ENCODE measurements at places on chromosomes 4 and X. TPM values are rescaled to one million over a fixed set of nuclear protein-coding genes. Genes with fewer than 3 reads are reported as not detected.

The CXCL1 gene
- not detected for total RNA-seq

The SPANXN4 gene
- not detected for total RNA-seq

The AKAP4 gene
- total RNA-seq, result not detected

The KIT gene
- total RNA-seq, result 18.6 TPM

The KIAA1210 gene
- total RNA-seq, result not detected

The CLGN gene
- 0.90 TPM for total RNA-seq

GRCh38 chr4:76957004-76957738 is 7.6 kb downstream of the SEPTIN11 start:
- DNase-seq, result no peak

DNA sequence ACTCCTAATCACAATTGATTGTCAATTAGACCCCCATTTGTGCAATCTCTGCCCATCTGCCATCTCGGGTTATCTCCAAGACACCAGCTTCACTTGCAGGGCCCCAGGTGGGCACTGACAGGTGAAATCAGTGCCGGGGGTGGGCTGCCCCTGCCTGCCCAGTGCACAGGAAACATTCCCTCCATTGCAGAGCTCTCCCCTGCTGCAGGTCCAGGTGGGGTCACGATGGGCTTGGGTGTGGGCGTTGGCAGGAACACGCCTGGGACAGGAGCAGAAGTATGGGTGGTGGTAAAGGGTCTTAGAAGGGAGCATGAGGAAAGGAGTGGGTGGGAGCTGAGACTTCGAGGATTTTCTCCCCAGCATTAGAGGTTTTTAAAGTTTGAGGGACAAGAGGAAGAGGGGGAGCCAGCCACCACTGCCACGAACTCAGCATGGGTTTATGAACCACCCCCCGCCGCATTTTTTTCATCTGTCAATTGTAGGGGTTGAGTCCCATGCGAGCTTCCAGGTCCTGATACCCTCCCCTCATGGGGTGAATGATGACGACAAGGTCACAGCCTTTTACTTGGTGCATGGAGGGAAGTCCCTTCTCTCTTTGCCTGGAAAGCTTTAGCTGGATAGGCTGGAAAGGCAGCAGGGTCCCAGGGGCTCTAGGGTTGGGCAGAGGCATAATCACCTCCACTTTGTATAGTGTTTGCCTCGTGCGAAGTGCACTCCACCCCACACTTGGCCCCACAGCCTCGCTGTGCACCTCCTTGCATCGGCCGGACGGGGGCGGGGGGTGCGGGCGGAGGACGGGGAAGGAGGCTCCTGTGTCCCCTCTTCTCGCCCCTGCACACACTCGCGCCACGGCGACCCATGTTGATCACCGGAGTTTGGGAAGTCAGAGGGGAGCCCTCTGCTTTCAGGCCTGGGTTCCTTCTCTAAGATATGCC is 3.5 kb upstream of the NKX1-1 start:
- no peak for DNase-seq

GRCh38 chr4:139987502-139987850 is 166.5 kb downstream of the MAML3 start:
- DNase-seq, result no peak

DNA sequence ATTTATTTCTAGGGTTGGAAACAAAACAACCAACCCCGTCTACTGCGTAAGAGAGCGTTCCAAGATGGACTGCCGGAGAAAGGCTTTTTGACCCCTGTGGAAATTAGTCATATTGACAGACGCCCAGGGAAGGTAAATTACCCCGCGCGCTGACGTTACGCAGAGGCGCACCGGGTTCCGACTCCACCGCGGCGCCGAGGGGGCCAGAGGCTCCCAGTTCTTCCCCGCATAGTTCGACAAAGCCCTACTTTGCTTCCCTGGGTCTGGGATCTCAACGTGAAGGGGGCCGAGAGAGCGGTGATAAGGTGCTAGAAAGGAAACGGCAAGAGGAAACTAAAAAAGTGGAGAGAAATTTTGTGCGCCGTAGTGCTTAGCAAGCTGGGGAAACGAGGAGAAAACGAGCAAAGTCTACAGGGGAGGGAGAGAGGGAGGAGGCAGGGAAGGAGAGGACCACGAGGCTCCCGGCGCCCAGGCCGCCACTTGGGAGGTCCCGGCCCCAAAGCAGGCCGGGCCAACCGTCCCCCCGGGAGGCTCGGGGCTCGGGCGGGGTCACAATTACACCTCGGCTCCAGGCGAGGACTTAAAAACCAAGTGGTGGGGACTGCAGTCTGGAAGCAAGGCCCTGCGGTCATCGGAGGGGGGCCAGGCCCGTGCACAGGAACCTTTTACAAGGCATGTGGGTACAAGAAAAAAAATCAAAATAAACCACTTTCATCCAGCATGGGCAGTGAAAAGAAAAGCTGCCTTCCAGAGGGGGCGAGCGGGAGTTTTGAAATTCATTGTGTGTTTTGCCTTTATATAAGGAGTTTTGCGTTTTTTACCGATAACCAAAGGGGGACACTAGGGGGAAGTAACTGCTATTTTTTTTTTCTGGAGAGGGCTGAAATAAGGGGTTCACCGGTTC is 13.2 kb downstream of the HAND2 start:
- no peak for DNase-seq

GRCh38 chr4:8409264-8410065 is 31.1 kb downstream of the ACOX3 start:
- DNase-seq, result no peak

GRCh38 chr4:157722146-157722545 is 450.7 kb downstream of the GASK1B start:
- DNase-seq, result no peak

DNA sequence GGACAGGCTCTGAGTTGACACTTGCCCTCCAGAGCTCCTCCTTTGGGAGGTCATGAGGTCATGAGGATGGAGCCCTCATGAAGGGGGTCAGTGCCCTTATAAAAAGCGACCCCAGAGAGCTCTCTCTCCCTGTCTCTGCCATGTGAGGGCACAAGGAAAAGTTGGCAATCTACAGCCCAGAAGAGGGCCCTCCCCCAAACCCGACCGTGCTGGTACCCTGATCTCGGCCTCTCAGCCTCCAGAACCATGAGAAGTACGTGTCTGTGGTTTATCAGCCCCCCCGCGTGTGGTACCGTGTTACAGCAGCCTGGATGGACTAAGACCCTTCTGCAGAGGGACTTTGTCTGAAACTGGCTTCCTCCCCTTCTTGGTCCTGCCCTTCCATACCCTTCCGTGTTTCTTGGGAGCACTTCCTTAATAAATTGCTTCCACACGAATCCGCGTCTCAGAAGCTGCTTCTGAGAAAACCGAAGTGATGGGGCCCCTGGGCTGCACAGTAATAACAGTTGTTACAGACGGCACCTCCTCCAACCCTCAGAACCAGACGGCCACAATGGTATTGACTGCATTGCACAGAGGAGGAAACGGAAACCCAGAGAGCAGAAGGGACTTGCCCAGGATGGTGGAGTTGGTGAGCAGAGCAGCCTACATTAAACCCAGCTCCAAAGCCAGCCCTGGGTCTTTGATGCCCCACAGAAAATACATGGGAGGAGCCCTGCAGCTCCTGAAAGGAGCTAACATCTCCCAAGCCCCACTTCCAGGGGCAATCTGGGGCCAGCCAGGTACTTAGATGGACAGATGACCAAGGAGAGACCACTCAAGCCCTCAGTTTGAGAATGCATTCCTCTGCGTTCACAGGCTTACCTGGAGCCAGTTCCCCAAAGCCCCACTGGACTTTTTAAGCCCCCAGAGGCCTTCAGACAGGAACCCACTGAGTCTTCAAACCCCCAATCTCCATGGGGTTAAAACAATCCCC is 242.7 kb downstream of the BCOR start:
- no peak for DNase-seq

- no peak for DNase-seq
Measured at GRCh38 chr4:125956276-125956675, 641.5 kb downstream of the FAT4 start.

- no peak for DNase-seq
Measured at GRCh38 chrX:101749436-101749835, 89.8 kb upstream of the ARMCX2 start.

DNA sequence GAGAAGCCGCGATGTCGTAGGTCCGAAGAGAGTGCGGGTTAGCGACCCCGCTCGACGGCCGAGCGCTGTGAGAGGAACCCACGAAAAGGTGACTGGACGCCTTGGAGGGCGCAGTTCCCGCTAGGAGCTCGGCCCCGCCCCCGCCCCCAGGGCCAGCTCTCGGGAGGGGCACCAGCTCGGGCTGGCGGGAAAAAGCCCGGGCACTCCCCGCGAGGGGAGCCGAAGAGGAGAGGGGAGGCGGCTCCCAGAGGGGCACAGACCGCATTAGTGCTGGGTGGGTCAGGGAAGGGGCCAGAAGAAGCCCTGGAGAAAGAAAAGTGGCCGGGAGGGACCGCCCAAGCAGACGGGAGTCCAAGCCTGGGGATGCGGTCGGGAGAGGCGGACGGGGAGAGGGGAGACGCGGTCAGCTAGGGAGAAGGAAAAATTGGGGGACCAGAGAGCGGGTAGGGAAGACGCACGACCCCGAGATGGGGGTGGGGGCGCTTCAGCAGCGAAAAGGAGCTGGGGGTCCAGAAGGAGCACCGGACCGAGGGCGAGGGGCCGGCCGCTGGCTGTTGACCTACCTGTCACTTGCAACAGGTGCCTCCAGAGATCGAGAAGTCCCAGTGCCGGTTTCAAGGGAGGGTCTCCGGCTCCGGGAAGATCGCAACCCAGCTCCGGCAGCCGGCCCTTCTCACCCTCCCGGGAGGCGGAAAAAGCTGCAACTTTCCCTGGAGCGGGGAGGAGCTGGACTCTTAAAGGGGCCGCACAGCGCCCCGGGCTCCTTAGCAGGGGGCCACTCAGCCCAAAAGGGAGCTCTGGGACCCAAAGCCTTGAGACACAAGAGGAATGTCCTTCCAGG is at the start of gene SYTL4:
SYTL4 (minus strand) TSS at position 681 of the 841 bp plus-strand sequence. CDS start 30,084 bp downstream, outside the sequence.
- no peak for DNase-seq

GRCh38 chr4:107279733-107280132 is 243.6 kb upstream of the DKK2 start:
- no peak for DNase-seq

DNA sequence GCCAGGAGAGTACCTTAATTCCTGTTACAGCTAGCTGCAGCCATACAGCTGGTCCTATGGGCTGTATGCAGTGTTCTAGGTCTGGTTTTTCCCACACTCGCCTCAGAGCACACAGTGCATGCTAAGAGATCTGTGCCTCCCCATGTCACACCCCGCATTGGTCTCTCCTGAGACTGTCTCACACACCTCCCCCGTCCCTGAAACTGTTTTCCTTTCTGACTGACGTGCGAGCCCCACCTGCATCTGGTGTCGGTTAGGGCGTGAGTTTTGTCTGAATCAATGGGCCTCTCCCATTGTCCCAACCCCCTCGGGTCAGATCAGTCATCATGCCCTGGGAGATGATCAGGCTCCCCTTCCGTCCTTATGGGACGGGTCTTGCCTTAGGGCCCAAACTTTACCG is 3.4 kb upstream of the UGT8 start:
- DNase-seq, result no peak

GRCh38 chr4:55729351-55730279 is 90.0 kb upstream of the EXOC1L start:
- DNase-seq, result no peak

DNA sequence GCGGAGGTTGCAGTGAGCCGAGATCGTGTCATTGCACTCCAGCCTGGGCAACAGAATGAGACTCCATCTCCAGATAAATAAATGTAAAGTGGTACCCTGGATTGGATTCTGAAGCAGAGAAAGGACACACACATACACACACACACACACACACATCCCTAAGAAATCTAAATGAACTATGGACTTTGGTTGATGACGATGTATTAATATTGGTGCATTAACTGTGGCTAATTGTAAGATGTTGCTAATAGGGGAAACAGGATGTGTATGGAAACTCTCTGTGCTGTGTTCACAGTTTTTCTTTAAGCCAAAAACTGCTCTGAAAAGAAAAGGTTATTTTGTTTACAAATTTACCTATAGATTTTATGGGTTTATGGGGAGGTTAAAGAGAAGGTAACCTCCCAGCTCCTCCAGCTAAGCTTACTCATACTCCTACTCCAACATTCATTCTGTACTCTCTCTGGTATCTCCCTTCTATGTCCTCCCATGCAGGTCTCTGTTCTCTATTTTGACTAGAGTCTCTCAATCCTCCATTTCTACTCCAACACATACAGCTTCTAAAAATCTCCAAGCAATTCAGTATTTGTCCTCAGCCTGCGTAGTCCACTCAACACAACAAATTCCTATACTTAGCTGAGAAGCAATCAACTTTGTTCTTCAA is 46.5 kb upstream of the RELL1 start:
- no peak for DNase-seq

- no peak for DNase-seq
Measured at GRCh38 chrX:40543661-40544328, 37.0 kb upstream of the ATP6AP2 start.

DNA sequence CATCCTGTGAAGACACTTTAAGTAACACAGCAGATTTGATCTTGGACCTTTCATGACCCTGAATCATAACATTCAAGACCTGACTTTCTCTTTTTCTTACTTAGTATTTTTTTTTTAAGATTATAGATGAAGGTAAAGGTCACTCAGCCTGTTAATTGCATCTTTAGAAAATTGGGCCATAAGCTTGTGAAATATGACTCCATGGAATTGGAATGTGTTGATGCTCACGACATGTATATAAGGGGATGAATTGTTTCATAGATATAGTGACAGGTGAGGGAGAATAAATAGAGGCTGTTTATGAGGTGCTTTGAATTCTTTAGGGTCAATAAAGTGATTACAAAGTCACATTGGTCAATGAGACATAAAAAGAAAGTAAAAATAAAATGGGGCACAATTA is 27.7 kb upstream of the HS3ST1 start:
- no peak for DNase-seq

DNA sequence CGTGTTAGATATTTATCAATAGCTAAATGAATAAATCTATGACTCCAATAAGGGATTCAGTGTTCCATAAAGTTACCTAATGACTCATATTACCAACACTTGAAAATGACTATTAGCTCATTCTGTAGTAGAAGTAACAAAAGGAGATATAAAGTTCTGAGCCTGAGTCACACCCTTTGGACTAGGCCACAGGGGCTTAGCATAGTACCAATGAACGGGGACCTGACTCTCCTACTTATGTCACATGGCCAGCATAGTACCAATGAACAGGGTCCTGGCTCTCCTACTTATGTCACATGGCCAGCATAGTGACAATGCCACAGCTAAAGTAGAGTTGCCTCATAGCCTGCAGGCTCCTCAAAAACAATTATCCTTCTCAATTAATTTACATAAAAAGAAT is 43.7 kb downstream of the MAGEB16 start:
- no peak for DNase-seq

GRCh38 chr4:123672987-123673386 is 276.4 kb downstream of the SPRY1 start:
- DNase-seq, result no peak

DNA sequence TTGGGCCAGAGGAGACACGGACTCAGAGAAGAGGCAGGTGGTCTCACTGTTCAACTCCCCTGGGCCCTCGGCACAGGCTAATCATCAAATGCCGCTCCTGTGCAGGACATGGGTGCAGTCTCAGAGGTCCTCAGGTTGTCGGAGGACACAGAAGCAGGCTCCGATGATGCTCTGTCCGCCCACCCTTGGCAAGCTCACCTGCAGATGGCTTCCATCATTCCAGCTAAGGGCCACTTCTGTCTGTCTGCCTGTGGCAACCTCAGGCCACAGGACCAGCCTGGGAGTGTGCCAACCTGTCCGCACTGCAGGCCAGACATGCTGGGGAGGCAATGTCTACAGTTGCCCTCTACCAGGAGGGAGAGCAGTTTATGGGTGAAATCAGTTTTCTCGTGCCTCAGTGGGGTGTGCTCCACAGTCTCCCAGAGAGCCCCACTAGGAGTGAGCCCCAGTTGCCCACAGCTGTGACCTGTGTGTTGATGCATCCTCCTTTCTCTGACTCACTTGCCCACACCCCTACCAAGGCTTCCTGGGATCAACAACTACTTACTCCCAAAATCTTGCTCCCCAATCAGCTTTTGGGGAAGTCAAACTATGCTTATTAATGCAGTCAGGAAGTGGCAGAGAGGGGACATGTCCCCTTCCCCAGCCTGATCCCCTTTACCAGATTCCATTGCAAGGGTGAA is 55.9 kb downstream of the HTRA3 start:
- no peak for DNase-seq
